Left kidney (tissue), 8 donors: ENCODE measurements at places on chromosomes 11 and 22.

GRCh38 chr11:6724013-6724412 is 40.9 kb upstream of the MRPL17 start:
- DNase-seq = no peak

- DNase-seq = no peak
Observed at GRCh38 chr11:102603576-102603975, 21.6 kb downstream of the MMP20 start.

DNA sequence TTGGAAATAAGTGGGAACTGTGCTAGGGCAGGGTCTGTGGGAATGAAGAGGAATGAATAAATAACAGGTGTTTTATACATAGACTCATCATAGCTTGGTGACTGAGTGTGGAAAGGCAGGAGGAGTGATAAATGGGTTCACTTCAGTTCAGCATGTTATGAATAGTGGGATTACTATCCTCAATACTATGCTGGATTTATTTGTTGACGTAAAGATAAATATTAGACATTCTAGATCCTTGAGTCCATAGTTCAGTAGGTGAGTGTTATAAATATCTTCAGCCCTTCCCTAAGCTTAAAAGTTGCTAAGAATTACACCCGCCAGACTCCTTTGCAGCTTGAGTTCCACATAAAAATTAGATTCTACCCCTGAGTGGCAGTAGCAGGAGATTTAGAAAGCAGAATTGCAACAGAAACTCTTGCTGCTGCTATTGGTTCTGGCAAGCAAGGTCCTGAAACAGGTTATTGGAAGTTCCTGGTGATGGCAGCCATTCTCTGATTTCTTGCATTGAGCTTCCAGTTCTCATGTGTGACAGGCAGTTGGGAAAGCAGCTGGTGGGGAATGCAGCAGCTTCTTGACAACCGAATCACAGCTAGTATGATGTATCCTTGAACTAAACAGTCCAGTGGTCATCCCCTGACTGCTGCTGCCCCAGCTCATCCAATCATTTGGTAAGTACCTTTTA is 1558.9 kb downstream of the FAM181B start:
- DNase-seq = no peak

DNA sequence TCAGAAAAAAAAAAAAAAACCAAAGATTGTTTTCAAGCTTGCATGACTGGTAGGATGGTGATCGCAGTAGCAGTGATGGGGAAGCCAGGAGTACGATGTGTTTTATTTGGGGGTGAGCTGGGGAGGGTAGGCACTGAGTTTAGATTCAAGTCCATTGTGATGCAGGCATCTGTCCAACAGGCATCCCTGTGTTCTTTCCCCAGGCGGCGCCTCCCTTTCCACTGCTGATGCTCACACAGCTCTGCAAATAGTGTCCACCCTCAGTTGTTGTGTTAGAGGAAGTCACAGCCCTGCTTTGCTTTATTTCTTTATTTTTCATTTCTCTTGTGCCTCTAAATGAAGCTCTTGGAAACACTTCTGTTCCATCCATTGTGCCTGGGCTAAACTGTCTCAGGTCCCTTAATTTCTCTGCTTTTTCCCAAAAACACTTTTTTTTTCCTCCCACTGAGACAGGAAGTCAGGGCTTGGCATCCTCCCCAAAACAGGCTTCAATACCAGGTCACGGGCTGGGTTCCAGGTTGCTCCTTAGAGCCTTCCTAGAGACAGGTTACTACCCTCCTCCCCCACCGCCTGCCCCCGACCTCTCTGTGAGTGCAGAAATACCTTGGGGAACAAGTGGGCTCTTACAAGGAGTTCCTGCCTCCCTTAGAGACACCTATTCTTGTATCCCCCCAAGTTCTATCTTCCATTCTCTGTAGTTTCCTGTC is 38.6 kb upstream of the HSPA8 start:
- no peak for DNase-seq
